ENCODE measurements at places on chromosomes 3 and 15. TPM values are rescaled to one million over a fixed set of nuclear protein-coding genes. Genes with fewer than 3 reads are reported as not detected.

The MAGI1 gene
- total RNA-seq, result not detected

The PLCH1 gene
- 0.03 TPM for total RNA-seq

- no peak for DNase-seq
These were observed 12.7 kb upstream of the PTPN9 start for GRCh38 chr15:75591655-75592364.

- DNase-seq, result no peak
These were observed 30.6 kb downstream of the ABCC5 start for GRCh38 chr3:183987000-183987600.

- no peak for DNase-seq
These were observed 132.6 kb upstream of the COL8A1 start for GRCh38 chr3:99505646-99506269.

The HIGD2B gene
- total RNA-seq, result 0.28 TPM

Data from CD4-positive, alpha-beta T cell (primary cell).